ENCODE measurements at places on chromosomes 2 and 18.

- DNase-seq, result no peak
Observed at GRCh38 chr2:100852999-100853908, 33.3 kb downstream of the NPAS2 start.

DNA sequence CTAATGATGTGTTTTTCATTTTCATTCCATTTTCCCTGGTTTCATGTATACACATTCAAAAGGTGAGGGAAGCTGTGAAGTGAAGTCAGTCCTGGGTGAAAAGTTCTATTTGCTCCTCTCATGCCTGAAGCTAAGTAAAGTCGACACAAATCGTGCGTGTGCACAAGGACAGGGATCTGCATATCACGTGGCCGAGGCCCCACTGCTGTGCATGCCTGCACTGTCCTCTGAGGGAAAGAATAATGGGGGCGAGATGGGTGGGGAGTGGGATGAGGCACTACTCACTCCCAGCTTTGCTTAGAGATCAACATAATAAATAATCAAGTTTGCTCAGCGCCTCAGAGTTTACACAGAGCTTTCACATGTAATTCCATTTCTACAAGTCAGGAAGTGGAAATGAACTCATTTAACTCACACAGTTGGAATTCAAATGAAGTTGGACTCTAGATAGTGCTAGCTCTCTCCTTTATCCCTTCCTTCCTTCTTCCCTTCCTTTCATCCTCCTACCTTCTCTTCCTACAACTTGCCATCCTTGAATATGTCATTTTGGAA lies 5.1 kb upstream of the PTPRM start:
- no peak for DNase-seq

DNA sequence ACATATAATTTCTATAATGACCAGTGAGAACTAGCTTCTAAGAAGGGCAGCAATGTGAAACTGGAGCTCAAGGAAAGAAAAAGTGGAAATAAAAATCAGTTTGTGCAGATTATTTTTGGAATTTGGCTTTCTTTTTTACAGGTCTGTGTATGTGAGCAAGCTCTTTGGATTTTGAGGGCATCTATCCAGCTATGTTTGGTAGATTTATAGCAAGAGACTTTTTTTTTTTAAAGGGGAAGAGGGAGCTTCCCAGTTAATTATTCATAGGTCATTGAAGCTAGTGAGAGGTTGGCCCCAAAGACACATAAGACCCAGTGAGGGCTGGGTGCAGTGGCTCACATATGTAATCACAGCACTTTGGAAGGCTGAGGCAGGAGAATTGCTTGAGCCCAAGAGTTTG lies 24.0 kb upstream of the COLEC12 start:
- no peak for DNase-seq

GRCh38 chr2:163719331-163719730 lies 16.5 kb downstream of the FIGN start:
- peak; percentile 38 for DNase-seq

DNA sequence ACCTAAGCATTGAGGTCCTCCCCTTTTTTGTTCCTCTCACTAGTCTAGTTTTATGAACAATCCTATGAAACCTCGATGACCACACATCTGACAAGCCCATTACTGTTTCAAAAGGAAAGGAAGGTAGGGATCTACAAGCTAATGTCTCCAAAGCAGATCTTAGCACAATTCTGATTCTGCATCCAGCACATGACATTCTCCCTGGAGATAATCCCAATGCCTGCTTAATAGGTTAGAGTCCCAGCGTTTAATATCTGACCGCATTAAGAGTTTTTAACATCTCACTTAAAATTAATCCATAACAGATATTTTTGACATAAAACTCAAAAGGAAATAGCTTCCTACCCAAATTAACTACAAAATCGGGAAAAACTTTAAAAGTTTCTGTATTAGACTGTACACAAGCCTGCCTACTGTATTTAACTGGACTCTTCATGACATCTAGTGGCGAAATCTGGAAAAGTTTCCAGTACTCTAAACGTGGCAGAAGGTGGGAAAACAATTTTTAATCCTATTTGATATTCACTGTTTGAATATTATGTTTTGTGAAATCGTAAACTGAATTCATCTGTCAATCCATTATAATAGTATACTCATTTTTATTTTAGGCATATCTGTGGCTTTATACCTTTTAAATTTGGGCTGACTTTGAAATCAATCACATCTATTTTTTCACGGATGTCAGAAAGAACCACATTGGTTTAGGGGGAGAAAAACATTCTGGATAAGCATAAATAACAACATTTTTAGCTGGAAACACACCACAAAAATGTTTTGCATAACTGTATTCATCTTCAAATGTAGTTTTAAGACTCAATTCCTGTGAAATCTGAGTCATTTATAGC lies 62.4 kb downstream of the TXNL1 start:
- peak; percentile 86 for DNase-seq

- no peak for DNase-seq
Observed at GRCh38 chr2:10971161-10971887, 59.6 kb downstream of the KCNF1 start.

DNA sequence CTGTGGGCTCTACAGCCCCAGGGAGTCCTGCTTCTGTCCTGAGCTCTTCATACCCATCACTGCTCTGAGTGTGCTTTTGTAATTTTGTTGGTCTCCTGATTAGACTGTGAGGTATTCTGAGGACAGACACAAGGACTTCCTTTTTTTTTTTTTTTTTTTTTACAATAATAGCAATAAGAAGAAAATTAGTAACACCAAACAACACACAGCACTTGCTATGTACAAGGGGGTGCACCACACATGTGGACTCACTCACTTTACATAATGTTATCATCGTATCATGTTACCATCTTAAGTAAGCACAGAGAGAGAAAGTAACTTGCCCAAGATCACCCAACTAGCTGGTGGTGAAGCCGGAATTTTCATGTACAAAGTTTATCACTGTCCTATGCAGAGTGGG lies 34.6 kb downstream of the MBP start:
- DNase-seq, result no peak

GRCh38 chr2:97936199-97936598 lies 59.5 kb downstream of the TMEM131 start:
- no peak for DNase-seq

DNA sequence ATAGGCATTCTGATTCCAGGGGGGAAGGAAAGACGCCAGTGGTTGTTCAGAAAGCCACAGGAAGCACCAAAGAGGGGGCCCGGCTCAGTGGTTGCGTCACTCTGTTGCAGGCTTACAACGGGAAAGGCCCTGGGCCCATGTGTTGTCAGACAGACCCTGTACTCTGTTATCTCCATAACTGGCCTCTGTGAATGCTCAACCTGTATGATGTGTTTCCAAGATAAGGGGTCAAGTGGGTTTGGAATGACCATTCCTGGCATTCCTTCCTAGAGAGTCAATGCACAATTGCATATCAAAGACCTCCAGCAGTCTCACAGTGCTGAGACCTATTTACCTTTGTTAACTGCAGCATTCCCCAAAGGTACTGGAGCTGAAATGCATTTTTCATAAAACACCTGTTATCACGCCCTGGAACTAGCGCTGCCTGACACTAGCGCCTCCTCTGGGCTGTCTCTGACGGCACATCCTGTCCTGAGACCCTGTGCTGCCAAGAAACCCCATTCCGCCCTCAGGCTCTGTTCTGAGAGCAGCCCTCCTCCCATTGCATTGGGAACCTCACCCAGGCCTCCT lies 13.2 kb upstream of the LRRFIP1 start:
- no peak for DNase-seq

DNA sequence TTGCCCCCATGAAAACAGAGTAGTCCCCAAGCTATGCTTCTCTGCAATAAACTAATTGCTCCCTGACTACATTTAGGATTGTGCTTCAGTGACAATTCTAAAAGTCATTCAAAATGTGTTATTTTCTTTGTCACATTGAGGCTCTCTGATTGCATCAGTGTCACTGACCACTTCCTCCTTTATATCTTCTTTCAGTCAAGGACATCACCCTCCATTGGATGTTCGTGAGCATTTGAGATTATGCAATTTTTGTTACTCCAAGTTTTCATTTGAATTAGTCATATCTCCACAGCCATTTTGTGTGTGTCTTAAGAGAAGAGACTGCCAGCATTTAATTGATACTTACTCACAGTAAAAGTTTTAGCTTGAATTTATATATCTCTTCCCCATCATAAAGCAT lies 780.8 kb upstream of the GCFC2 start:
- DNase-seq, result no peak

DNA sequence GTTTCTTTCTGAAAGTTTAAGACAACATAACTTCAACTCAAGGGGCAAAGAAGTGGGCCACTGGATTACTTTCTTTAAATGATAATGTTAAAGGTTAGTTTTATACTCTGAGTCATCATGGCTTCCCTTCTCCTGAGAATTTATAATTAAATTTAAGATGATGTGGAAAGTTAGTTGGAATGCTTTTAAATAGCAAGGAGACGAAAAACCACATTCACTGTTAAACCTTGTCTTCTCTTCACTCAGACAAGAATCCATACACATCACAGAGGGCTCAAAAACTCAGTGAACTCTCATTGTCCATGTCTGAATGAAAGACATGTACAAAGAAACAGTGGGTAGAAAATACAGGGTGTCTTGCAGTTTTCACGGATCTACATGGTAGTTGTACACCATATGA lies 65.6 kb downstream of the COL5A2 start:
- DNase-seq, result no peak

DNA sequence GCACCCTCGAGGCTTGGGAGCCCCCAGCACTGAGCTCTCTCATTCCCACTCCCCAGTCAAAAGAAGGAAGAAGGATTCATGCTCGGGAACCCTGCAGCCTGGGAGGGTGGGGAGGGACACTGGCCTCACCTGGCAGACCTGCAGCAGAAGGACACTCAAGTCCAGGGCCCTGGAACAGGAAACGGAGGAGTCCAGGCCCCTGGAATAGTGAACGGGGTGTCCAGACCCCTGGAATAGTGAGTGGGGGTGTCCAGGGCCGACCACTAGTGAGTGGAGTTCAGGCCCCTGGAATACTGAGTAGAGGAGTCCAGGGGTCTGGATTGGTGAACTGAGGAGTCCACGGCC lies 292.5 kb downstream of the NDUFA10 start:
- no peak for DNase-seq

GRCh38 chr2:151657667-151658076 lies 76.6 kb downstream of the NEB start:
- DNase-seq, result no peak

DNA sequence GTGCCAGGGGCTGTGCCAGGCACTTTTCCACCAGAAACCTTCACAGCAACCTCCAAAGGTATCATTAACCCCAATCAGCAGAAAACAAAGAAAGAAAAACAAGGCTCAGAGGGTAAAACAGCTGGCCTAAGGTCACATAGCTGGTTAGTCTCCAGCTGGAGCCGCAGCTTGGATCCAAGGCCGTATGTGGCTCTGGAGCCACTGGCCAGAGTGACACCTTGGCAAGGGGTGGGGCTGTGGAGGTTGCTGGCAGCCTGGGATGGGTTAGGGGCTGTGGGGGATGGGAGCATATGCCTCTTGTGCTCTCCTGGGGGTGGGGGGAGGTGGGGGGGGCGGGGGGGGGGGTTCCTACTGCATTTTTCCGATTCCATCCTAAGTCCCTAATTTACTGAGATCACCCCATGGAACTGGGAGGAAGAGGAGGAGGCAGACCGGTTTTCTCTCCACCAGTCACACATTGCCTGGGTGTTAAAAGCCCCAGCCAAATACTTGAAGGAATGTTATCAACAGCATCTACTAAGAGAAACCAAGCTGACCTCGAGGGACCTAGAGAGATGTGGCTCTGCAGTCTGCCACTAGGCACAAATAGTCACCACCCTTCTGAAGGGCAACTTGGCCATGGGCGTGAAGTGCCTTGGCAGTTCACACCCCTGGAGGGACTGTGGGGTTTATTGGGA lies 8.0 kb downstream of the HAAO start:
- DNase-seq, result no peak

- DNase-seq, result no peak
Observed at GRCh38 chr2:88067189-88067588, 436 bp upstream of the SMYD1 start.

GRCh38 chr2:32671885-32672533 lies 44.2 kb downstream of the TTC27 start:
- no peak for DNase-seq

- no peak for DNase-seq
Observed at GRCh38 chr2:228700638-228701037, 519.2 kb upstream of the SPHKAP start.

GRCh38 chr18:43751203-43751602 lies 473.9 kb upstream of the SYT4 start:
- DNase-seq, result no peak

DNA sequence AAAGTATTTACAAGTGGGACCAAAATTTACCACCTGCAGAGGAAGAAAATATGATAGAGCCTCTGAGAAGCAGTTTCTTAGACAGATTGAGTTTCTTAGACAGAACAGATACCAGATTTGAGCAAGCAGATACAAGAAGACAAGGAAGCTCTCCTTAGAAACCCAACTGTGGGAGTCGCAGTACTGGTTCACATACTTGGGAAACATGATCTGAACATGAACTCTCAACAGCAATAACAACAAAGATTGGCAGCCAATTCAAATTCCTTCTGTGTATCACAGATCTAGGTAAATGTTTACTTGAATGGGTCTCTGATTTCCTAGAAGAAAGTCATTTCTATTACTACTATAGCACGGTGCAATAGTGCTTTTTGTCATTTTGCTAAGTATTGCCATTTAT lies 82.1 kb downstream of the OLA1 start:
- no peak for DNase-seq

DNA sequence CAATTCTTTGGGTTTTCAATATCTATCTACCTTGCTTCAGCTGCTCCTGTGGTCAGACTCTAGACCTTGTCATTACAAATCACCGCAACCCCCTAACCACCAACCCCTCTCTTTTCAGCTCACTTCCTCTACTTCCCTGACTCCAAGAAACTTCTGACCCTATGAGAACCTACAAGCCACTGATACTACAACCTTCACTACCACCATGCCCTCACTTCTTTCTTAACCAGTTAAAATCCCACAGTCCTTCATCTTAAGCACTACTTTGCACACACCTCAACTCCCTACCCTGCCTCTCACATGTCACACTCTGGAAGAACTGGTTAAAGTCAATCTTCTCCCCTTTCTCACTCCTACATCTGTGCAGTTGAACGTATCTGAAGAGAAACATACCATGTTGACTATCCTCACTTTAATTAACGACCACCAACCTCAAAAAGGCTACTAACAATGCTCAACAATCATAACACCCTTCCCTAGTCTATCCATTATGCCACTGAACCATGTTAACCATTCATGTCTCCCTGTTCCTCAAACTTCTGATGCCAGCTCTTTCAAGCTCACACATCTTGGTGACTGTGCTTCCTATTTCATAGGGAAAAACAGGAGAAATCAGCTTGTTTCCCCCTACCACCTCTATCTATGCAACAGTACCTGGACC lies 12.6 kb downstream of the EIF2AK3 start:
- DNase-seq, result no peak

DNA sequence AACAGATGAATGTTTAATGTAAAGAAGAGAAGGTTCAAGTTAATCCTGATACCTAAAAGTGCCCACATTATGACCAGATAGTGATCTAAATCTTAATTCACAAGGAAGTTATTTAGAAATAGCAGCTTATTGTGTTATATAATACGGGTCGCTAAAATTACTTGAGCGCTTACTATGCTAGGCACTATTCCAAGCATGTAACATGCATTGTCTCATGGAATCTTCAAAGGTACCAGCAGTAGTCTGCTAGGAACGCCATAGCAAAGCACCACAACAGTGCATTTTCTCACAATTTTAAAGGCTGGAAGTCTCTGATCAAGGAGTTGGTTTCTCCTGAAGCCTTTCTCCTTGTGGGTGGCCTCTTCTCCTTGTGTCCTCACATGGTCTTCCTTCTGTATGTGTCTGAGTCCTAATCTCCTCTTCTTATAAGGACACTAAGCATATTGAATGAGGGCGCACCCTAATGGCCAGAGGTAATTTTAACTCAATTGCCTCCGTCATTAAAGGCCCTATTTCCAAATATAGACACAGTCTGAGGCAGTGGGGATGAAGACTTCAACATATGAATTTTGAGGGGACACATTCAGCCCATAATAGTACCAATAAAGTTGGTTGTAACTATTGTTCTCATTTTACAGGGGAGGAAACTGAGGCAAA lies 118.4 kb downstream of the LRRC30 start:
- DNase-seq, result no peak

Measured in pons (tissue), 1 donor.